CD4-positive, alpha-beta T cell treated with Interleukin-15 for 1 hour (primary cell): ENCODE measurements at places on chromosomes 6 and 20.

GRCh38 chr20:51134405-51134804 lies 111.5 kb upstream of the KCNG1 start:
- DNase-seq, result no peak

DNA sequence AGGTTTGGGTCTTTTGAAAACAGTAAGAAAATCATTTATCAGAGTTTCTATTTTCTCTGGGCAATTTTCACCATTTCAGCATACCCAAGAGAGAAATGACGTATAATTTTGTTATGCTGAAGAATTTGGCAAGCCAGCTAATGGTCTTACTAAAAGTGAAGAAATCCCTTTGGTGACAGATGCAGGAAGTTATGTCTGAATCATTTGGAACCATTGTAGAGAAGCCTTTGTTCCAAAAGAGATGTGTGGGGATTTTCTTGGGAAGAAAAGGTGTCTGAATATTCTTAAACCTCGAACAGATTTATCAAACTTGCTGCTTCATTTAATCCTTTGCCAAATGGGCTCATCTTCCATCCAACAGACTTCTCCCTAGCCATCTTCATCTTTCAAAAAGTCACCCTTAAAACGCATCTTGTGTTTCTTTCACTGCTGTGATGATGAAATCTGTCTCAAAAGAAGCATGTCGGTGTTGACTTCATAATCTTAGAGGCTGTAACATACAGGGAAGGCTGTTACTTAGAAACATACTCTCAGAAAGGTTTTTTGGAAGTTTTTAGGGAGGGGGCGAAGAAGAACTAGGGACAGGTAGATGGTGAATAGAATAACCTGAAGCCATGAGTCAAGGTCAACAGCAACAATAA lies 39.5 kb downstream of the CITED2 start:
- DNase-seq, result no peak

DNA sequence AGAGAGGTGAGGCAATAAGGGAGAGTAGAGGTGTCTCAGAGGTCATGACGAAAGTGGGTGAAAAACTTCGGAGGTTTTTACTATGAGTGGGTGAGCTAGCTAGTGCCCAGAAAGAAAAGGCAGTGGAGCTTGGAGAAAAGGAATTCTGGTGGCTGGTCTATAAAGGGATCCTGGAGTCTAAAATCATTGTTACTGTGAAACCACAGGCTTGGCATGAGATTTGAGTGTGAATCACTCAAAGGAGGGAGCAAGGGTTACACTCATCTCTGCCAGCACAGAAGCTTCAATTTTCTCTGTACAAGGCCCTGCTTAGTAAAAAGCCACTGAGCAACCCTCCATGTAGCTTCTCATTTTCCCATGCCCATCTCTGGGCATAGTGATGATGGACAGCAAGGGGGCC lies 47.5 kb downstream of the CD83 start:
- DNase-seq, result no peak

- peak; percentile 20 for DNase-seq
Observed at GRCh38 chr6:158910484-158911440, 89.2 kb downstream of the RSPH3 start.

DNA sequence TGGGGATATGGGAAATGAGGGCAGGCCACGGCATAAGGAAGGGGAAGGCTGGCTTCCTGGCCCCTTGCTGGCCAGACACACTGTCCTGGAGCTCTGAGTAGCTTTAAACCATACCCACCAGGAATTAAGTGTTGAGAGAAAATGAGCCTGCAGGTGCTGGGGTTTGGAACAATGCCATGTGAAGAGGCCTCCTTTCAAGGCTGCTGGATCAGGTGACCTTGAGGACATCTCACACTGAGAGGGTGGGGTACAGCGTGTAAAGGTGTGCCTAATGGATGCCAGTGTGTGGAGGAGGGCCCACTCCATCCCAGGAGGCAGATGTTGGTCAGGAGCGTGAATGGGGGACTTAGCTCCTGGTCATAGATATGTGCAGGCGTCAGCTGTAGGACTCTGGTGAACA lies 74.8 kb upstream of the MLN start:
- DNase-seq, result no peak

DNA sequence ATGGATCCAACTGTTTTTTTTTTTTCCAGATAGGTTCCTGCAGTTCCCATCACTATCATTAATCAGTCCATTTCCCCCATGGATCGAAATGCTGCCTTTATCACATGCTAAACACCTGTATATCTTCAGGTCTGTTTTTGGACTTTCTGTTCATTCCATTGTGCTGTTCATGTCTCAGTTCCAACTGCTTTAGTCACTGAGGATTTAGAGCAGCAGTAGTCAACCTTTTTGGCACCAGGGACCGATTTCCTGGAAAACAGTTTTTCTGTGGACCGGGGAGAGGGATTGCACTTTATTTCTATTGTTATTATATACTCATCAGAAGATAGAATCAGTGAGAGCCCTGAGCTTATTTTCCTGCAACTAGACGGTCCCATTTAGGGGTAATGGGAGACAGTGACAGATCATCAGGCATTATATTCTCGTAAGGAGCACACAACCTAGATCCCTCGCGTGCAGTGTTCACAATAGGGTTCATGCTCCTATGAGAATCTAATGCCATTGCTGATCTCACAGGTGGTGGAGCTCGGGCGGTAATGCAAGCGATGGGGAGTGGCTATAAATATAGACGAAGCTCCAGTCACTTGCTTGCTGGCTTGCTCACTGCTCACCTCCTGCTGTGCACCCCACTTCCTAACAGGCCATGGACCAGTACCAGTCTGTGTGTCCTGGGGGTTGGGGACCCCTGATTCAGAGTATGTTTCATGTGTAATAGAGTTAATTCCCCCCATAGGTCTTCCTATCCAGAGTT lies 46.0 kb downstream of the CAP2 start:
- no peak for DNase-seq

- DNase-seq, result no peak
Observed at GRCh38 chr20:44187772-44188709, 1.1 kb upstream of the JPH2 start.

- peak; percentile 83 for DNase-seq
Observed at GRCh38 chr6:12012558-12013306, 620 bp downstream of the HIVEP1 start.

GRCh38 chr6:150207931-150208570 lies 65.2 kb downstream of the PPP1R14C start:
- DNase-seq, result no peak

- DNase-seq, result no peak
Observed at GRCh38 chr20:2236256-2236655, 59.5 kb upstream of the TGM3 start.

DNA sequence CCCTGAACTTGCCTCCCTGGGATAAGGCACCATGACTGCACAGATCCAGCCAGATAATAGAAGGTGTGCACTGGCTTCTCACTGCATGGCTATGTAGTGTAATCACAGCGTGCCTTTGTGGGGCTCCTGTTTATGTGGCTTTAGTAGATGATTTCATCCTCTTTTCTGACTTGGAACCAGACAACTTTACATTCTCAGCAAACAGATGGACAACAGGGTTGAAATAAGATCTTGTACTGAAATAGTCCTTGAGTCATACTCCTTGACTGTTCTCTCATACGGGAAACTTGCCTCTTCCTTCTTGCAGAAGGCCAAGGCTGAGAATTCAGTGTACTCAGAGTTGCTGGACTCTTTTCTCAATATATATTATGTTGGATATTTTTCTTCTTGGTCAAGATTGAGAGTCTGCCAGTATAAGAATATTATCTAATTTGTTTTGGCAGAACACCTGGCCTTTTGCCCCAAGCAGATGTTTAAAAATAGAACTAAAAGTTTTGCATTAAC lies 25.0 kb upstream of the RNF144B start:
- no peak for DNase-seq

DNA sequence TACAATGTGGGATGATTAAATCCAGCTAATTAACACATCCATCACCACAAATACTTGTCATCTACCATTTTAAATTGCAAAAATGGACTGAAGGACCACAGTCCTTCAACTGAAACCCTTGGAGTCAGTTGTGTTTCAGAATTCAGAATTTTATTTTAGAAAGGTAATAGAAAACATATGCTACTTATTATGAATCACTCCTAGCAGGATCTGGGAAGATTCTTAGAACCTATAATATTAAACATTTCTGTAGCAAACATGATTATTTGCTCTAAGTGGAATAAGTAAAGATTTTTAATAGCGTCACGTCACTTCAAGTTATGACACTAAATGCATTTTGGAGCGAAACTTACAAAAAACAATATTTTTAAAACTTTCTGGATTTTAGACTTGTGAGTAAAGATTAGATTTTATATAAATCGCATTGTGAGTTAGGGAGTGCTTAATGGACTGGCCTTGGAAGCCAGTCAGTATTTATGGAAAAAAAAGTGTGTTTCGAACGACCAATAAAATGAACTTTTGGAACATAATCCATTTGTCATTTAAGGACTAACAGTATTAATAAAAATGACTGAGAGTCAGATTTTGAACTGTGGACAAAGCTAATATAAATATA lies 71.8 kb upstream of the PHACTR2 start:
- DNase-seq, result no peak

- DNase-seq, result no peak
Observed at GRCh38 chr20:9838378-9839295, at the start of gene PAK5. Gene PAK5, minus strand, starts transcription at chr20:9839076. Its CDS starts 194,748 bp downstream, at chr20:9644328.

GRCh38 chr6:55584654-55585354 lies 5.8 kb upstream of the HMGCLL1 start:
- DNase-seq, result no peak

DNA sequence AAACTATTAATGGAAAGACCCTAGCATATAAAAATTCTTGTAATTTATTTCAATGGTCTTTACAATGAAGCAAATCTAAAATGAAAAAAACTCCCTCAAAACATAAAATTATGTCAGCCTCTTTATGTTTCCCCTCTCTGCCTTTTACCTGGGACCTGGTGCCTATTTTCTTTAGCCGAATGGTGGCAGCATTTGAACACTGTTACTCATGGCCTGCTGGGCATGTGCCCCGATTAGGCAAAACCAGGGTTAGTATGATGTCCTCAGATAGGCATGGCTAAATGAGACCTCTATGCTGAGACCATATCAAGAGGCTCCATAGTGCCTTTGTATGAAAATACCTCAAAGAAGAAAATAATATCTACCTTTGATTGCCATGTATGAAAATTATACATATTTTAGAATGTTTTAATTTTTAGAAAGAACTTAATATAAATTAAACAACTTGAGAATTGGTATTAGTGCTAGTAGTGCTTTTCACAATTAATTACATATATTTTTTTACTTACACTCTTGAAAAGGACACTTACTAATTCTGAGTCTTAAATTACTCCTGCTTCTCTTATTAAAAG lies 22.5 kb upstream of the C6orf58 start:
- DNase-seq, result no peak

DNA sequence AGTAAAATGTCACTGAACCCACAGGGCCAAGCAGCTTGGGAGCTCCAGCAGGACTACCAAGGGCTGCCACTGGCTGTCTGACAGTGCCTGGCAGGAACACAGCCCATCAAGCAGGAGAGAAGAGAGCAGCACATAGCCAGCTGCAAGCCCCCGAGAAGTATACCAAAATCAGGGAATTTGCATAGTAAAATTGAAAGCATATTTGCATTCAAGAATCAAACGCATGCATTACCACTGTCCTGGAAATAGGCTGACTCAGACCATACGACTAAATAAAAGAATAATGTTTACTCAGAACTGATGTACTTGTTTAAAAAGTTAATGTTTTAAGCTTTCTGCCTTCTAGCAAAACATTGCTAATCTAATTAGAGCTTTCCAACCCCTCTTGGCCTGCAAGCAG lies 298.1 kb downstream of the TFAP2B start:
- DNase-seq, result no peak

DNA sequence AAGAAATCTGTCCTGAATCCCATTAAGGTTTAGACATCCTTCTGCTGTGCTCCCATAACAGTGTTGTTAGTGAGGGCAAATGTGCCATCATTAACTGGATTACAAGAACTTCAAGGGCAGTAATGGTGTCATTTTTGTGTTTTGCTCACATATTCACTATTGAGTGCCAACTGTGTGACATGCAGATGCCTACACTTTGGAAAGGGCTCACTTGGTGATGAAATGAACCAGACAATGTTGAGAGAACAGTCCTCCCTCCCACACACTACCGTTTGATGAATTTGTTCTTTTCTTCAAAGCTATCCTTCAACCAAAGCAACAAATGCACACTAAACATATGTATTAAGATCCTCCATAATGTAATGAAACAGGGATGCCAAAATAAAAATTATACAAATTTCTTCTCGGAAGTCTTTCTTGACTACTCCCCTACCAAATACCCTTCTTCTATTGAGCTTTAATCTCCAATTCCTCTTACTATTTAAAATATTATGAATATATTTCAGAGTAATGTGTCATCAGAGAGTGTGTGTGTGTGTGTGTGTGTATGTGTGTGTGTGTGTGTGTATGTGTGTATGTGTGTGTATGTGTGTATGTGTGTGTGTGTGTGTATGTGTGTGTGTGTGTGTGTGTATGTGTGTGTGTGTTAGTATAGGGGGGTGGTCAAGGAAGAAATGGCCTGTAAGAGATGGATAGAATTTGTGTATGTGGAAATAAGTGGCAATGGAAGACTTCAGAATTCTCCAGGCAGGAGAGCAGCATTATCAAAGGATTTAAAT lies 92.3 kb upstream of the ENPP5 start:
- DNase-seq, result no peak

DNA sequence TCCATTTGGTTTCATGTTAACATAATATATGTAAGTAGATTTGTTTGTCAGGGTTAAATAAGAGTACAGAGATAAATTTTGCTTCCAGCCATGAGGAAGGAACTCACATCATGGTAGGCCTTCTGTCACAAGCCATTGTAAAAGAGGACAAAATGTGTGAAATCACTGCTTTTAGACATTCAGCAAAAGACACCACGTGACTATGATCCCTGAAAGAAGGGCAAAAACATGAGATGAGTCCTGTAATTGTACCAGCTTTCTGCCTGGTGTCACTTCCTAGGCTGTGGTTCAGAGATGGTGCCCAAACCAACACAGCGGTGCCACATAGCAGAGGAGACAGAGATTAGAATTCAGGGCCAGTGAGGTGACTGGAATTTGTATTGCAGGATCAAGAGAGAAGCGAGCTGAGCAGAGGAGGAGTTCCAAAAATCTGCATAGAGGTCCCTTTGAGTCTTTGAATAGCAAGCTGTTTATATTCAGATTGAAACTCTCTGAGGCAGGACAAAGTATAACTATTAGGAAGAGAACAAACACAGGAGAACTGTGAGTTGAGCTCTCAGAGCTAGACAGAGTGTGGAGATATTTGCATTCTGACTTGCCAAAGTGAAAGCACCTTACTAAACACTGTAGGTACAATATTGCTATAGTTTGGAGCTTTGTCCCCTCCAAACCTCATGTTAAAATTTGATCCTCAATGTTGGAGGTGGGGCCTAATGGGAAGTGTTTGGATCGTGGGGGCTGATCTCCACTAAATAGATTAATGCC lies 52.6 kb upstream of the PDE7B start:
- DNase-seq, result no peak
